ENCODE measurements at places on chromosomes 3 and 15.

- H3K36me3 ChIP-seq, result no peaks in the 10 kb centered on the region
- no peak overlapping the region for H3K4me3 ChIP-seq
- peaks cover 6% of the 10 kb centered on the region for H3K27me3 ChIP-seq
- no peak for DNase-seq
These were observed 16.4 kb upstream of the SKIC8 start for GRCh38 chr15:78315686-78316282.

GRCh38 chr3:180617049-180617448, 15.1 kb downstream of the TTC14 start:
- DNase-seq, result no peak
- H3K27me3 ChIP-seq, result no peaks in the 10 kb centered on the region
- peaks cover 32% of the 10 kb centered on the region for H3K36me3 ChIP-seq

DNA sequence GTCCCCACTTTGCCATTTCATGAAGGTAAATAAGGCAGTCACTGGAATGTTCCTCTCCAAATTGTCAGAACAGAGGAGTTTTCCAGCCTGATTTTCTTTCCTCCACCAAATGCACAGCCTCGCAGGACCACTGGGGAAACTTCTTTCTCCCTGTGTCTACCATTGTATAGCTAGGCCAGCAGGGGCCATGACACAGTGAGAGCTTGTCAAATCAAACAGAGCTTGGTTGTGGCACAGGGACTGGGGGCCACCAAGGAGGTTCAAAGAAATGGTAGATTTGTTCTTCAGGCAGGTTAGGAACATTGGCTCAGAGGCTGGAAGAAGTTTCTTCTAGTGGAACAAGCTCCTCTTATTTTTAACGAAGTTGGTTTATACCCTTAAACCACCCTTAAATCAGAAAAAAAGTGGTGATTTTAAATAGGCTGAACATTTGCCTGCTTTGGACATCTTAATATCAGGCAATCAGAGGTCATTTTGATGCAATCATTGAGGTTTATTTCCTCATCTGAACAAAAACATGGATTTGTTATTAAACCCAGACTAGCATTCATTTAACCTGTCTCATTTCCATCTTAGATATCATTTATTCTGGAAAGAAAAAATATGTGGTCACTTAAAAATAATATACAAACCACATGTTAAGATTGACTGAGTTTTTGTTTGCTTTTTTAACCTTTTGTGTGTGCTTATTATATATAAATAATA, 105.6 kb downstream of the GTPBP8 start:
- no peaks in the 10 kb centered on the region for H3K27me3 ChIP-seq
- H3K27ac ChIP-seq, result no peak overlapping the region
- DNase-seq, result no peak
- peaks cover 17% of the 10 kb centered on the region for H3K36me3 ChIP-seq
- H3K4me3 ChIP-seq, result no peak overlapping the region

GRCh38 chr3:171851660-171852058, 8.5 kb downstream of the TMEM212 start:
- DNase-seq, result no peak
- H3K27me3 ChIP-seq, result peaks cover 4% of the 10 kb centered on the region
- H3K4me3 ChIP-seq, result no peak overlapping the region
- no peak overlapping the region for H3K27ac ChIP-seq
- H3K36me3 ChIP-seq, result no peaks in the 10 kb centered on the region
- peaks cover 8% of the 10 kb centered on the region for H3K4me1 ChIP-seq

All from stimulated activated naive B cell treated with anti-CD40 and anti-IgM and Interleukin-4, amounts not matched to agents 10 μg/mL and 1 μg/mL and 100 μg/mL, for 72 hours (primary cell).